Amygdala (tissue), 56 donors: ENCODE measurements at places on chromosomes 11 and 22.
A peak's percentile ranks its signal among the peaks of the same experiment; 100 is the strongest.

DNA sequence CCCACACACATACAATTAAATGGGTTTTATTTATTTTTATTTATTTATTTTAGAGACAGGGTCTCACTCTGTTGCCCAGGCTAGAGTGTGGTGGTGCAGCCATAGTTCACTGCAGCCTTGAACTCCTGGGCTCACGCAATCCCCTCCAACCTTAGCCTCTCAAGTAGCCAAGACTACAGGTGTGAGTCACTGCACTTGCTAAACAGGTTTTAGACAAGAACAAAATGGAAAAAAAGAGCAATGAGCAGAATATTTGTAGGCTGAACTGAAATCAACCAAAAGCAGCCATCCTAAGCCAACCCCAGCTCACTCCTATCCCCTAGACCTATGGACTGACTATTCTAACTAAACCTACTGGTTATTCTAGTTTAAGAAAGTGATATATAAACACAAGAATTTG is 37.8 kb downstream of the MRE11 start:
- DNase-seq = no peak

DNA sequence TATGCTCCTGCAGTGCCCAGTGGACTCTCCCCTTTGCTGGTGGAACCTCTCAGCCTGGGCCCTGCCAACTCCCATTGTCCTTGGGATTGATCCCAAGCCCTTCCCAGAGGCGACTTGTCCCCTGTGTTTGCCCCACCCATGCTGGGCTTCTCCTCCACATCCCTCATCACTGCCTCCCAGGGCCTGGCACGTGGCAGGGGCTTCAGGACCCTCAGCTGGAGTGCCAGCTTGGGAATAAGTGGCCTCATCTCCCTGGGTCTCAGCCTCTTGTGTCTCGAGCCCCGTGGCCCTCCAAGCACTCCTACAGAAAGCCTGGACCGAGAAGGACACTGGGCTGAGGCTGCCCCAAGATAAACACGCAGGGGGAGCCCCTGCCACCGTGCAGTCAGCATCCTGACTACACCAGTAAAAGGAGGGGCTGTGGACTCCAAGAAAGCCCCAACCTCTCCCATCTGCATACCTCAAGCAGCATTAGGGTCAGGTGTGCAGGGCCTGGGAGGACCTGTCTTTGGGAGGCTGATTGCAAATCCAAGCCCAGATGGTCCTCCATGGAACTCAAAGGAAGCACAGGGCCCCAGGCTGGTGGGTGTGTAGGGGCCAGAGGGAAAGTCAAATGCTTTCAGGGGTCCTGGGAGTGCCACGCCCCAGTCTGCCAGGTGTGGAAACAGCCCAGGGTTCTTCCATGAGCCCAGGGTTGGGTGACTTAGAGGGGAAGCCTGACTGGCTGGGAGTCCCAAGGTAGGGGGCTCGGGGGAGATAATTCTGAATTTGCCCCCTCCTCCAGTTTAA is 9.5 kb upstream of the GNAZ start:
- DNase-seq = no peak

DNA sequence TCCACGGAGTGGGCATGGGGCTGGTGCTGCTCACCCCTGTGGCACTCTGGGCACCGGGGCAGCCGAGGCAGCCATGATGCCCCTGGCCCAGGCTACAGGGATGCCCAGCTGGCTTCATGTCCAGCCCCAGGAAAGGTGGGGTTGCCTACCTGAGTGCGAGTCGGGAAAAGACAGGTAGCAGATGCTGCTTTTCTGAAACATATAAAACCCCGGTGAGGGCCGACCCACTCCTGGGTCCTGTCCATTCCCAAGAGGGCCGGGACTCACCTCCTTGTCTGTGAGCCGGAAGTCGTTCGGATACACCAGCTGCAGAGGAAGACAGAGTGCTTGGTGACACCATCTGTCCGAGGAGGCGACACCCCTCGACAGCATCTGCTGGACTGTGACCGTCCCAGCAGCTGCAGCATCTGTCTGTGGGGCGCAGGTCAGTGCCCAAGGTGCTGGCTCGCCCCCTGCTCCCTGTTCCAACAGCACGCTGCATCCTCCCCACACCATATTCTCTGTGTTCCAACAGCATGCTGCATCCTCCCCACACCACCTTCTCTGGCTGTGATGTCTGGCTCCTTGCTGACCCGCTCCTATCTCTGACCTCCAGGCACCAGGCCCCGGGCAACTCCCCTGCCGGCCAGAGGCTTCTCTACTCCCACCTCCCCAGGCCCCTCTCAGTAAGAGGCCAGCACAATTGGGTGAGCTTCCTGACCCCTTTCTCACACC is 8.0 kb downstream of the DENND6B start:
- DNase-seq = no peak

- no peak for DNase-seq
These were observed 14.5 kb downstream of the SAA1 start for GRCh38 chr11:18280438-18281045.

- DNase-seq = no peak
These were observed 258.3 kb downstream of the ETS1 start for GRCh38 chr11:128328955-128329551.

DNA sequence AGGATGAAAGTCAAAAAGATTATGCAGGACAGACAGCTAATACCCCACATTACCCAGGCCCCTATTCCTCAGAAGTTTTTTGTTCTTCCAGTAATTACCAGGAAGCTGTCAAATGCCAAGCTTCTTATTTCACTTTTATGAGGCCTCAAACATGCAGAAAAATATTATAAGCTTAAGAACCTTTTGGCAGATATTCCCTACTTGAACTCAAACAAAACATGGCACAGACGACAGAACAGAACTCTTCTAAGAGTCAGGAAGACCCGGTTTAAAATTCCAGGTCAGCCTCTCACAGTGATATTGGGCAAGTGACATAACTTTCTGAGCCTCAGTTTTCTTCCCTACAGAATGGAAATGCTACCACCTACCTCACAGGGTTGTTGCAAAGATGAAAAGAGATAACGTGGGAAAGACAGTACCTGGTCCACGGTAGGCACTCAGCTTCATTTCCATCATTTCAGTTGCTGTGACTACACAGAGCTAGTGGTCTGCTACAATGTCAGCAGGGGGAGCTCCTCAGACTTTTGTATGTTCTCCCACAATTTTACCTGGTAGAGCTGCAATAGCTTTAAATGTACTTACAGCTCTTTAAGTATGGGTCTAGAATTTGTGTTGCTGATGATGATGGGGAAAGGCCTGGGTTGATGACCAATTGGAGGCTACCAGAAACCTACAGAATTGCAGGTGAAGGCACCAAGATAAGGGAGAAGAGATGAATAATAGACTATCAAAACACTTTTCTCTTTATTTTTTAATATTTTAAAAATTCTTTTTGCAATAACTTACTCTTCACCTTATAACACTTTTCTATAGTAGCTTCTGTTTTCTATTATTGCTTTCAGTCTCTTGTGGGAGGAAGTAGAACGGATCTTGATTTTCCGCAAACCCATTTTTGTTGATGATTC is 98.3 kb upstream of the CHRM4 start:
- no peak for DNase-seq

DNA sequence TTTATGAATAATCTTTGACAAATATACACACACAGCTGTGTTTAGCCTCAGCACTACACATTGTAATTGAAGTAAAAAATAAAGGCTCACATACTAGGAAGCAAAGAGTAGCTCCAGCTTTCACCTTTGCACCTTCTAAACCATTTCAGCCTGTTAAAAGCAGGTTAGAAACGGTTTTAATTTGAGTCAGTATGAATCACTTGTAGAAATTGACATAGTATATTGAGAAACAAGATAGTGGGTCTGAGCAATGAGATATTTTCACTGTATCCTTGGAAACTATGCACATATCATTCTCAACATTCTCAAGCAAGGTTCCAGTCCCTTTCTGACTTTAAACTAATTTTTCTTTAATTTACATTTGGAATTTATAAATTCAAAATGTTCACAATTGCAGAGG is 380.3 kb downstream of the AASDHPPT start:
- DNase-seq = no peak

DNA sequence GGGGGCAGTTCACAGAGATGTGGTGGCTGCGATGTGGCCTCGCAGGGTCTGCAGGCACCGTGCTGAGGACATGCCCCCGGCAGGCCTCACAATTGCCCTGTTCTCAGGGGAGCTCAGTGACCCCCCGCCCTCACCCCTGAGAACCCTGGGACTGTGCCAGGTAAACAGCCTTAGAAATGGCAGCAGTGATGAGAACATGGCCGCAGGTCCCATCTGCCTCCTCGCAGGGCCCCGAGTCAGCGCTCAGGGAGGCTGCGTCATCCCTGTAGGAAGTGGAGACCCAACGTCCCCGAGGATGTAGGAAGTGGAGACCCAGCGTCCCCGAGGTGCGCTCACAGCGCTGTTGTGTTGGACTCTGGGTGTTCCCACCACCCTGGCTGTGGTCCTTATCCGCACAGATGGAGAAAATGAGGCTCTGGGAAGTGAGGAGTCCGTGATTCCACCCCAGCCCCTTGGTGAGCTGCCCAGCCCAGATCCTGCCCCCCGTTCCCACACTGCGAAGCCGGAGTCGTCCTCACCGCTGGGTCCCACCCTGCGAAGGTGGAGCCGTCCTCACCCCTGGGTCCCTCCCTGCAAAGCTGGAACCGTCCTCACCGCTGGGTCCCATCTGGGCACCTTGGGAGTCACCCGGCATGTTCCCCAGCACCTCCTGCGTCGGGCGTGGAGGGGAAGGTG is 1086.8 kb downstream of the BRD1 start:
- no peak for DNase-seq

- no peak for DNase-seq
These were observed 38.7 kb upstream of the GCAT start for GRCh38 chr22:37769056-37769455.

- no peak for DNase-seq
These were observed 36.7 kb upstream of the GCAT start for GRCh38 chr22:37771081-37771480.

GRCh38 chr11:12602421-12602820 is 71.8 kb upstream of the TEAD1 start:
- no peak for DNase-seq

DNA sequence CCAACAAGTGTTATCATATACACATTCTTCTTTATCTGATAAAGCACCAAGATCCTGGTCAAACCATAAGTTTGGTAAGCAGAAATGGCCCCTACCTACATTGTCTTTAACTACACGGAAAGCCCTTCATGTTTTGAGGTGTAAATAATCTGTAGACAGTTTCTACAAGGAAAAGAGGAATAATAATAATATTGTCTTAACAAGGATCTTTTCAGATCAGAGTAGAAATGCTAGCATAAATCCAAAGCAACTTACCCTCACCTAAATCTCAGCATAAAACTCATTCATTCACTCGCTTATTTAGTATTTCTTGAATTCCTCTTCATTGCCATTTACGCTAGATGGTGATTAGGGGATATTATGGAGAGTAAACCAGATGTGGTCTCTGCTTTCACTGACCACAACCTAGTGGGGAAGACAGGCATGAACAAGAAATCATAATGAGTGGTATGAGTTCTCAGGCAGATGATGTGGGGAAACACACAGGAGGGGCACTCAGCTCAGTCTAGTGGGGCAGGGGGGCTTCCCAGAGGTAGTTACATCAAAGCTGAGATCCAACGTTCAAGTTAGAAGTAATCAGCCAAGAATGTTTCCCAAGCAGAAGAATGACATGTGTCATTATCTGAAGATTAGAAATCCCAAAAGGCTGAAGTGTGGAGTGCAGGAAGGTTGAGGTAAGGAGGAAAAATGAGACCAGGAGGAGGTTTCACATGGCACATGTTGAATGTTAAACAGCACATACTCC is 65.4 kb upstream of the ZC3H12C start:
- no peak for DNase-seq

- DNase-seq = no peak
These were observed 18.5 kb upstream of the OR8G1 start for GRCh38 chr11:124222407-124222806.

- no peak for DNase-seq
These were observed 127.6 kb upstream of the PARVA start for GRCh38 chr11:12249590-12250260.

GRCh38 chr11:110962921-110963320 is 250.7 kb upstream of the ARHGAP20 start:
- DNase-seq = no peak

DNA sequence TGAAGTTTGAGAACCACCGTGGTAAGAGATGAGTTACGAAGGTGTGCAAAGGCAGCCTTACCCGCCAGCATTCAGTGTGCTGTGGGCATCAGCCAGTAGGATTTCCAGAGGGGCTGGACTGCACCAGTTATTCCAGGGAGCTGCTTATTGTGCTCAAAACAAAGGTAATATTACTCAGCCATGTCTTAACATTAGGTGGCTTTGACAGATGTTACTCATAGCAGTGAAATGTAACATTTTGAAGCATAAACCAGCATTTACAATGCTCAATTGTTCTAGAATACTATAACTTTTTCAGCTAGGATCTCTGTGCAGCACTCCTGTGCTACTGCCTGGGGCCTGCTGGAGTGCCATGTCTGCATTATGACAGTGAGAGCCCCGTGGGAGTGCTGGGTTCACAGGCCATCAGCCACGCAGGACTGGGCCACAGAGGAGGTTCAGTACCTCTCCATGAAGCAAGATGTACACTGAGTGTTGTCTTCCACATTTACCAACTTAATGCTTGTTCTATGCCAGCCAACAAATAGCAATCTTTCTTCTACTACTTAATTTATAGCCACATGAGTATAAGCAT is 238.1 kb downstream of the CADM1 start:
- no peak for DNase-seq

GRCh38 chr11:109772892-109773291 is 320.3 kb upstream of the ZC3H12C start:
- DNase-seq = peak; percentile 17

- no peak for DNase-seq
These were observed 20.9 kb downstream of the ST14 start for GRCh38 chr11:130180491-130180890.

DNA sequence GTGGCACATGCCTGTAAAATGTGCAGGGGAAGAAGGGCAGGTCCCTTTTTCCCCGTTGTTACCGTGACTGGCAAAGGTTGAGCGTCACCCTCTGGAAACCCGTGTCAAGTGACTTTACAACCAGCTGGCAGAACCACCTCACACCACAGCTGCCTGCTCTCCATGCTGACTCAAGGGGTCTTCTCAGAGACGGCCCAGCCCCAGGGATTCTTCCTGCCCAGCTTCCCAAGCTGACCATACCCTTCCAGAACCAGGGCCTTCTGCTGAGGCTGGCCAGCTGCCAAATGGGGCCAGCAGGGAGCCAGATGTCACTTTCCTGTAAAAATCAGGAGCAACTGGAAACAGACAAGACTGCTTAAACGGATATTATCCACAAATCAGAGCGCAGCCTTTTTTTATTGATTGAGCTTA is 6.3 kb downstream of the PC start:
- no peak for DNase-seq

DNA sequence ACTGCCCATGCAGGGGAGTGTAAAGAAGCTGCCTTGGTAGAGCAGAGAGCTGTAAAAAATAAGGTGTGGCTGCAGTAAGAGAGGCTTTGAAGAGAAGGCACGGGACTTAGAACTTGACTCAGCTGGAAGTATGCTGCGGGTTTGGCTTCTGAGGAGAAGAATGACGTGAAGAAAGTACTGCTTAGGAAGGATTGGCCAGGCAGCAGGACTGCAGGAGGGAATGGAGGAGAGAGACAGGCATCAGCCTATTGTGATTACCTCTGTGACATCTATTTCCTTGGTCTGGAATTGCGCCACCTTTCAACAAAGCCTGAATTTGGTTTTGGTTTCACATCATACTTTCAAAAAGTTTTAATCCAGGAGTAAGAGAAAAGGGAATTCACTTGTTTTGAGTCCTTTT is 22.5 kb downstream of the PRRG4 start:
- no peak for DNase-seq
